B cell (primary cell): ENCODE measurements at places on chromosomes 5 and 9. TPM values are rescaled to one million over a fixed set of nuclear protein-coding genes. Genes with fewer than 3 reads are reported as not detected.

The TMEM215 gene
- total RNA-seq, result not detected in 2 replicates

- DNase-seq, result no peak
Observed at GRCh38 chr5:176570044-176570443, 20.9 kb downstream of the CDHR2 start.

- no peak for DNase-seq
Observed at GRCh38 chr9:135048758-135049444, 38.6 kb upstream of the OLFM1 start.

DNA sequence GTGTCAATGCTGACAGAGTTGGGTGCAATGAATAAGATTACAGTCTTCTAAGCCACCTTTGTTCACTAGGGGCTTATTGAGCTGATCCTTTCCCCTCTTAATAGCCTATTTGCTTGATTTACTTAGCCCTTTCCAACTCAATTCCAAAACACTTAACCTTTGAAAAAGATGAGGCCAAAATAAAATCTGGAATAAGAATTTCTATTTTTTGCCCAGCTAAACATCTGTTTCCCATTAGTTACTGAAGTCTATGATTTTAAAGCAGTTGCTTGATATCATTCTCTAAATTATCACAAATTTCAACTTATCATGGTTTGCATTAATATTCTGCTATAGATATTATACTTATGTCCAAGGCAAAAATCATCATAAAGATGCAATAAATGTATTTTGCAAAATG lies 1272.0 kb upstream of the ACO1 start:
- DNase-seq, result no peak

The OBP2B gene
- not detected in 2 replicates for total RNA-seq

GRCh38 chr5:141656396-141656795 lies 5.2 kb upstream of the FCHSD1 start:
- DNase-seq, result no peak

The OR2K2 gene
- total RNA-seq, result not detected in 2 replicates

- DNase-seq, result no peak
Observed at GRCh38 chr5:158135682-158136179, 276.8 kb upstream of the CLINT1 start.

GRCh38 chr9:112080831-112081542 lies 94.1 kb downstream of the SUSD1 start:
- DNase-seq, result no peak

GRCh38 chr5:107277485-107278125 lies 393.1 kb downstream of the EFNA5 start:
- DNase-seq, result no peak
